ENCODE measurements at places on chromosomes 5 and 9. TPM values are rescaled to one million over a fixed set of nuclear protein-coding genes. Genes with fewer than 3 reads are reported as not detected.

DNA sequence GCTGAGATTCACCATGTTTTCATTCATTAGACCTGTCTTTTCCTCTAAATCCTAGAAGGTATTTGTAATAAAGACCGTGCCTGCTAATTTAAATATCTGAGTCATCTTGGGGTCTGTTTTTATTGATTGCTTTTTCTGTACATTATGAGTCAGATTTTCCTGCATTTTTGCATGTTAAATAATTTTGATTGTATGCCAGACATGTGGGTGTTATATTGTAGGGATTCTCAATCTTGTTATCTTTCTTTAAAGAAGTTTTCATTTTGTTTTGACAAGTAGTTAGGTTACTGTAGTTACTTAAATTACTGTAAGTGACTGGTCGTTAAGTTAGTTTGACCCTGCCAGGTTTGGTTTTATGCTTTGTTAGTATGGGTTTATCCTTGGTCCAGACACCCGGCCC lies 35.1 kb downstream of the EXOSC2 start:
- peak; percentile 88 for DNase-seq
- H3K4me1 ChIP-seq: peaks cover 22% of the 10 kb centered on the region
- no peaks in the 10 kb centered on the region for H3K36me3 ChIP-seq
- H3K4me3 ChIP-seq: no peak overlapping the region

- peaks cover 12% of the 10 kb centered on the region for H3K4me1 ChIP-seq
- no peaks in the 10 kb centered on the region for H3K36me3 ChIP-seq
- H3K4me3 ChIP-seq: no peak overlapping the region
- no peak for DNase-seq
- no peak overlapping the region for H3K27ac ChIP-seq
These were observed 13.3 kb upstream of the SEPTIN8 start for GRCh38 chr5:132790201-132790865.

DNA sequence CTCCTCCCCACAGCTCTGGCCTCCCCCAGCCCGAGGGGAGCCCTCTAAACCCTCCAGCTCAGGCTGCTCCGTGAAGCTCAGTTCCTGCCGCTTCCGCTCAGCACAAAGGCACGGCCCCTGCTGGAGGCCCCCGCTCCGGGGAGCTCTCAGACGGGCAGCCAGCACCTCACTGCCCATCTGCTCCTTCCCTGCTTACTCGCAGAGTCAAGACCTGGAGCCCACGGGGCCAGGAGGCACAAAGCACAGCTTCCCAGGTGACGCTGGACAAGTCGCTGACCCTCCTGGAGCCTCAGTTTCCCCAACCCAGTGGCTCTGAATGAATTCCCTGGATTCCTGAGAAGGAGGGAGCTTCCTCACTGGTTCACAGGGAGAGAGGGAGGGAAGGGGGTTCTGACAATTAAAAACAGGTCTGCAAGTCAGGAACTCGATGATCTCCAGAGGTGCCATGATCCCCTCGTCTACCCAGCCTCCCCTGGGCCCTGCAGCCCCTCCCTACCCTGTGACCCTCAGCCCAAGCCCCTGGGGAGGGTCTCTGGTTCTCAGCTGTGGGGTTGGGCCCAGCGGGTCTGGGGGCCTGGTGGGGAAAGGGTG lies 36.2 kb downstream of the VAV2 start:
- peak; percentile 47 for DNase-seq
- H3K27ac ChIP-seq: no peak overlapping the region
- H3K27me3 ChIP-seq: no peaks in the 10 kb centered on the region
- peaks cover 14% of the 10 kb centered on the region for H3K4me1 ChIP-seq

GRCh38 chr9:24765025-24765756 lies 219.5 kb upstream of the IZUMO3 start:
- DNase-seq: no peak
- H3K4me3 ChIP-seq: no peak overlapping the region
- H3K4me1 ChIP-seq: no peaks in the 10 kb centered on the region
- H3K27me3 ChIP-seq: no peaks in the 10 kb centered on the region
- H3K27ac ChIP-seq: no peak overlapping the region

GRCh38 chr5:61828856-61829255 lies 477.1 kb upstream of the KIF2A start:
- no peaks in the 10 kb centered on the region for H3K4me1 ChIP-seq
- no peaks in the 10 kb centered on the region for H3K36me3 ChIP-seq
- no peak overlapping the region for H3K4me3 ChIP-seq
- no peak for DNase-seq
- H3K27me3 ChIP-seq: peaks cover 11% of the 10 kb centered on the region

Gene PCDHGB5
- total RNA-seq: 13.2 TPM

DNA sequence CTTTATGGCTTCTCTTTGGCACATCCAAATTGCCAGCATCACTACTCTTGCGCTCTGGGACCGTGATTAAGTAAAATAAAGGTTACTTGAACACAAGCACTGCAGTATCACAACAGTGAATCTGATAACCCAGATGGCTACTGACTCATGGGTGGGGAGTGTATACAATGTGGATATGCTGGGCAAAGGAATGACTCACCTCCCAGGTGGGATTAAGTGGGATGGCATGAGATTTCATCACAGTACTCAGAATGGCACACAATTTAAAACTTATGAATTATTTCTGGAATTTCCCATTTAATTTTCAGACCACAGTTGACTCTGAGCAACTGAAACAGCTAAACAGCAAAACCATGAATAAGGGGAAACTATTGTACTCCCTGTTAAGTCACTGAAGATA lies 4.3 kb downstream of the GFM2 start:
- DNase-seq: peak; percentile 65
- peaks cover 27% of the 10 kb centered on the region for H3K36me3 ChIP-seq
- no peaks in the 10 kb centered on the region for H3K27me3 ChIP-seq

GRCh38 chr9:74729136-74729695 lies 158.5 kb downstream of the TRPM6 start:
- H3K4me1 ChIP-seq: no peaks in the 10 kb centered on the region
- DNase-seq: peak; percentile 7
- no peak overlapping the region for H3K27ac ChIP-seq
- H3K27me3 ChIP-seq: peaks cover 3% of the 10 kb centered on the region
- H3K4me3 ChIP-seq: peak overlapping the region; percentile 52

DNA sequence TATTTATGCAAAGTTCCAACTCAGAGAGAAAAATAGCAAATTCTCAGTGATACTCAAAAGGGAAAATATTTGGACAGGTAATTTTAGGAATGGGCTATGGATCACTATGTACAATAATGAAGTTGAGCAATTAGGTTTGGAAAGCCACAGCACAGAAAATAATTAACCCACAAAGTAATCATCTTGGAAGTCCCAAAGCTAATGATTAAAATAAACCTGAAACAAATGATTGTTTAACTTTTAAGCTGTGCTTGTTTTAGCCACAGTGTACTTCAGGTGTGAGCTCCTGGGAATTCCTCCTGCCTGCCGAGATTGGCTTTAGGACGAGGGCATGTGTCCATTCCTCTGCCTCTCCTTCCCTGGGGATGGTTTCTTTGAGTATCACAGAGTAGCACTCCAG lies 403.9 kb downstream of the ZSWIM6 start:
- peaks cover 7% of the 10 kb centered on the region for H3K4me1 ChIP-seq
- no peak overlapping the region for H3K4me3 ChIP-seq
- no peak for DNase-seq
- H3K27me3 ChIP-seq: peaks cover 12% of the 10 kb centered on the region
